ENCODE measurements at places on chromosomes 16 and 17.

DNA sequence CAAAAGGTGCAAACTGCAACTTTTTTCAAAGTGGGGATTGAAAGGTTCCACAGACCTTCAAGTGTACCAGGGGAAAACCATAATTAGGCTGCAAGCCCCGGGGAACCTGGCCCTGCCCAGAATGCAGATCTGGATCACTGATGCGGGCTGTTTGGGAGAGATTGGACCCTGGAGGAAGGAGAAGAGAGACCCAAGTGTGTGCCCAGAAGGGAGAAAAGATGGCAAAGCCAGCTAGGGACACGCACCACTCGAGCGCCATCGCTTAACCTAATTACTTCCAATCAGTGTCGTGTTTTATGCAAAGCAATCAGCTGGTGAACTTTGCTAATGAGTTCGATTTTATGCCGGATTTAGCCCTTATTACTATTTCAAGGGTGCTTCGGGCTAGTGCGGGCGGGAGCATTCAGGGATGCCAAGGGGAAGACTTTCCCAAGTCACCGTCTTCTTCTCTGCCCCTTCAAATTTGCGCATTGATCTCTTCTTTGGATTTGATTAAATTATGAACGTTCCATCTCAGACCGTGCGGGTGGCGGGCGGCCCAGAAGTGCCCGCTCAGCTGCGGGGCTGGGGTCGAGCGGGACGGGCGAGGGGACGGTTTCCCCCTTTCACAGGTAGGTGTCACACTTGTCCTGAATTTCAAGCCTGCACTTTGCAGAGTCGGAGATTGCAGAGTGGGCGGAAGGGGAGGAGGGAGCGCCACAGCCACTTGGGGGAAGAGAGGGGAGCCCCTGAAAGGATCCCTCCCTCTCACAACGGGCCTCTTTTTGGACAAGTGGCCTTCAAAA, 4.0 kb downstream of the IRX5 start:
- no peak for DNase-seq

- DNase-seq, result no peak
Measured at GRCh38 chr17:27009087-27009486, 284.8 kb upstream of the WSB1 start.

- DNase-seq, result no peak
Measured at GRCh38 chr16:57285379-57285778, 907 bp upstream of the PLLP start.

DNA sequence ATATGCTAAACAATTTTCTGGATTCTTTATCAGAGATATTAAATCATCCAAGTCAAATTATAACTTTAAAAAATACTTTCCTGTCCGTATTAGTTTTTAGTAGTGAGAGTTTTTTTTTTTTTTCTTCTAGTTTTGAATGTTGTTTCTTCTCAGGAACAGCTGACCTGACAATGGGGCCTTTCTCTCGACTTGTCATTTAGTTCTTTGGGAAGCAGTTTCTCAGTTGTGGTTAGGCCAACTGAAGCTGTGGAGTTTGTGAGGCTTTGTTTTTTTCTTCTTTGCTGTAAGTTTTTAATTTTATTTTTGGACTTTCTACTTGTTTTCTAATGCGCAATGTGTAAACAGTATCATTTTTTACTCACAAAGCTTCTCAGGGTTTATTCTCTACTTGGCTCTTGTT, 140.8 kb downstream of the FTO start:
- no peak for DNase-seq

DNA sequence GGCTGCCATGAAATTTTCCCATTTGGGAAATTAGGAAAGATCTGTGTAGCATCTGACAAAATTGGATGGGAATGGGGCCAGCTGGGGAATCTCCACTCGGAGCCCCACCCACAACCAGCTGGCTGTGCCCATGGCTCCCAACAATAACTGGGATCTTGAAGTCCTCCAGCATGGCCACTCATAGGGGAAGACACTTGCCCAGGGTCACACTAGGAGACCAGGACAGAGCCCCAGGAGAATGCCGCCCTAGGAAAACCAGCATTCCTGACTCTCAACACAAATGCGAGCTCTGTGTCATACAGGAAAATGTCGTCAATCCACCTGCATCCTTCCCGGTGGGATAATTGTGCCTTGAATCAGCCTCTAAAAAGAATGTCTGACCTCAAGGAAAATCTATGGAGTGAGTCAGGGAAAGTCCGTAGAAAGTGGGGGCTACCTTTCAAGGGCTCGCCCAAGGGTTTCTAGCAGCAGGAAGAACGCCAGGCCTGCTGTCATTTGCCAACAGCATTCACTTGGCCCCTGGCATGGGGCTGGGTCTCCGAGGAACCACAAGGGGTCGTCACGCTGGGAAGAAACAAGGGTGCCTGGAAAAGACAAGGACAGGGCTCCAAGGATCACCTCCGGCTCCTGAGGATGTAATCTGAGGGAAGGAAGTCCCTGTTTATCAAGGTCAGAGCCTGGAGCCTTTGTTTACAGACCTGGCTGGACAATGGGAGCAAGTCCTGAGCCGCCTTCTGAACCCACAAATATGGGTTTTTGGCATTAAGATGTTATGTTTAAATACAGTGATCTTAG, 15.9 kb downstream of the CDH5 start:
- DNase-seq, result no peak

- DNase-seq, result no peak
Measured at GRCh38 chr17:8012996-8013640, 10.7 kb downstream of the GUCY2D start.

GRCh38 chr17:81291662-81292061, 3.4 kb downstream of the SLC38A10 start:
- no peak for DNase-seq

DNA sequence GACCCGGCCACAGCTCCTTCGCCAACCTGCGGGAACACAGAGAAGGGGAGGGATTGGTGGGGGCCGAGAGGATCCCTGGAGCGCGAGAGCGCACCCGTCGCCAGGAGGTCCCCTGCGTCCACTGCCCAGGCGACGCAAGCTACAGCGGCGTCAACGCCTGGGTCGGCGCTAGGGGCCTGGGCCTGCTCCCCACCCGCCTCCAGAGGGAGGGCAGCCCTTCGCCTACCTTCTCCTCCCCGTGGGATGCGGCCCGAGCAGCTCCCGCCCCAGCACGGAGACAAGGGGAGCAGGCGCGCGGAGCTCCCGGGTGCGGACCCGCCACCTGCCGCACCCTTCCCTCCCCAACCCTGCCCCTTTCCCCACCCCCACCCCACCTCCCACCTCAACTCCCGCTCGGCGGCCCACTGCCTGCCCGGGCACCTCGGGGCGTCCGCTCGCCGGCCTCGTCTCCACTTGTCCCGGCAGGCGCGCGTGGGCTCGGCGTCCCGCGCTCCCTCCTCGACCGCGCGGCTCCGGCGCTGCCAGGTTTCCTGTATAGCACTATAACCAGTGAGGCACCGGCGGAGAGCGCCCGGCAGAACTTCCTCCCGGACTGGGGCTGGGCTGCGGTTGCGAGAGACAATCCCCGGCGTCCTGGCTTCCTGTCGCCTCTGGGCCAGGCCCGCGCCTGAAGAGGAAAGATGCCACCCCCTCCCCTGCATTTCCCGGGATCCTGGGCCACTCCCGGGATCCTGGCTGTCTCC, 119.1 kb upstream of the SMURF2 start:
- no peak for DNase-seq

- DNase-seq, result no peak
Measured at GRCh38 chr17:59002126-59002525, 104.6 kb downstream of the TRIM37 start.

DNA sequence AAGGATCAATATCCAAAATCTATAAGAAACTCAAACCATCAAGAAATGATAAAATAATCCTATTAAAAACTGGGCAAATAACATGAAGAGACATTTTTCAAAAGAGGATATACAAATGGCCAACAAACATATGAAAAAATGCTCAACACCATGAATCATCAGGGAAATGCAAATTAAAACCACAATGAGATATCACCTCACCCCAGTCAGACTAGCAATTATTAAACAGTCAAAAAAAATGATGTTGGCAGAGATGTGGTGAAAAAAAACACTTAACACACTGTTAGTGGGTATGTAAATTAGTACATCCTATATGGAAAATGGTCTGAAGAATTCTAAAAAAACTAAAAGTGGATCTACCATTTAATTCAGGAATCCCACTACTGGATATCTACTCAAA, 379.0 kb upstream of the SOX9 start:
- DNase-seq, result no peak

DNA sequence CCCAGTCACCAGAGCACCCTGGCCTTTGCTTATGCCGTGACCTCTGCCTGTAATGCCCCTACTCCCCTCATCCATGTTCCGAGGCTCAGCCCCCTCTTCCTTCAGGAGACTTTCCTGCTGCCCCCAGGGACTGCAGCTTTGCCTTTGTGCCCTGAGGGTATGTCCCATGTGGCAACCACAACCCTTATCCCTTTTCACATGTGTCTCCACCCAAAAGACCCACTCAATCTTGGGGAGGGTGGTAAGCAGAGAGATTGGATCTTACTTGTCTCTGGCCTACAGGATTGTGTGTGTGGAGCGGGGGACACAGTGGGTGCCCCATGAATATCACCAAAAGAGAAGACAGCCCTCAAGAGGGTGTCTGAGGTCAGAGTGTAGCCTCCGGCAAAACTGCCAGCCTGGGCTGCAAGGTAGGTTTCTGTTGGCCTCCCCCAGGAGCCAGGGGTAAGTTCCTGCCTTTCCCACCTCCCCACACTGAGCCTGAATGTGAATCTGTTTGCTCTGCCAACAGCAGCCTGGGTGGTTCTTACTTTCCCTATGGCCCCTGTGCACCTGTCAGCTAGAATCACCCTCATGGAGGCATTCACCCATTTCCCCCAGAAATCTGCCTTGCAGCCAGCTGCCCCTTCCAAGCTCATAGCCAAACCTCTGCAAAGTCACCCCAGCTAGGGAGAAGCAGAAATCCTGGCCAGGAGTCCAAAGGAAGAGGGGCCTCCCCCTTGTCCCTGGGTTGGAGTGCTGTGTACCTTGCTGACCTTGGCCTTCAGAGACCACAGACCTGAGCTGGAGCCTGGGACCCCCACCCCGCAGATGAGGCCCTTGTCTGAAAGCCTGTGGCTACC, 11.5 kb upstream of the C17orf113 start:
- DNase-seq, result no peak

DNA sequence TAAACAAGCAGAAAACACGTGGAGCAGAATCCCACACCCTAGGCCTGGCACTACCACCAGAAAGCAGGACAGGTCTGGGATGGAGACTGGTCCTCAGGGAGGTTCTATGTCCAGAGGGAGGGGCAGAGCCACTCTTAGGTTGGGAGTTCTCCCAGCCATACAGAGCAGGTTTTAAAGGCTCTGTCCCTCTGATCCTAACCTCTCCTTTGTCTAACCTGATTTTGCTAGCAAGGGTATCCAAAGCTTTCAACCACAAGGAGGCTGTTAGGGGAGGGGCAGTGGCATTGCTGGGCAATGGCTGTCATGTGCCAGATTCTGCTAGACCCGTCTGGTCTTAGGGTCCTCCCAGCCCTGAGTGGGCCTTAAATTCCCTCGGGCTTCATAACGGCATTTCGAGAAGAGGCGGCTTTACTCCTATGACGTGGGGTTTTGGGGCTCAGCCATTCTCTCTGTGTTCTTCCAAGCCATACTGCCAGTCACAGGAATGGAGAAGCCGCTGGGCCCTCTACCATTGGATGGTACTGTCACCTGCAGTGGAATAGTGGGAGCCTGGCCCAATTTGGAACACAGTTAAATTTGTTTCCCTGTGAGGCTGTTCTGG, 5.7 kb downstream of the TPPP3 start:
- DNase-seq, result no peak

GRCh38 chr17:68319410-68320162, 28.3 kb downstream of the ARSG start:
- DNase-seq, result no peak

DNA sequence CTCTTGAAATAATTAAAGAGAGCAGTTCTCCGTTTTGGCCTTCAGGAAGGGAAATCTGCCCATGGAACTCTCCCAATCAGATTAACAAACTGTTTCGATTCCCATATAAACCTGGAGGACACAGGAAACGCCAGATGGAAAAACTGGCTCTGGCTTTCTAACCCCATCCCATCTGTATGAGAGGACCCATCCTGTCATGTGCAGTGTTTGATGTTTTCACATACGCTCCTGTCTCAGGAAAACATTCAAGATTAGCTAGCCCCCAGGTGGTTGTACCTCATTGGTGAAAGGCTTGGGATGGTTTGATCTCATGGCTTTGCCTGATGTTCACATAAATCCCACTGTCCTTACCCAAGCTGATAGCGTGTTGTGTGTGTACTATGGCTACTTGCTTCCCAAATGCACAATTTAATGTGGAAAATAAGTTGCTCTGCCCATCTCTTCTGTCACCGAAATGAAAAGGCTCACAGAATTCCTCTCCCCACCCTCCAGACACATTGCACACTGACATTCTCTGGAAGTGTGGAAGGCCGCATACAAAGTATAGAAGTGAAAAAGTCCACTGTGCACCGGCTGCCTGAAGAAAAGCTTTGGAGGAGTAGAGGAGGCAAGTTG, 18.2 kb upstream of the ERN1 start:
- no peak for DNase-seq

DNA sequence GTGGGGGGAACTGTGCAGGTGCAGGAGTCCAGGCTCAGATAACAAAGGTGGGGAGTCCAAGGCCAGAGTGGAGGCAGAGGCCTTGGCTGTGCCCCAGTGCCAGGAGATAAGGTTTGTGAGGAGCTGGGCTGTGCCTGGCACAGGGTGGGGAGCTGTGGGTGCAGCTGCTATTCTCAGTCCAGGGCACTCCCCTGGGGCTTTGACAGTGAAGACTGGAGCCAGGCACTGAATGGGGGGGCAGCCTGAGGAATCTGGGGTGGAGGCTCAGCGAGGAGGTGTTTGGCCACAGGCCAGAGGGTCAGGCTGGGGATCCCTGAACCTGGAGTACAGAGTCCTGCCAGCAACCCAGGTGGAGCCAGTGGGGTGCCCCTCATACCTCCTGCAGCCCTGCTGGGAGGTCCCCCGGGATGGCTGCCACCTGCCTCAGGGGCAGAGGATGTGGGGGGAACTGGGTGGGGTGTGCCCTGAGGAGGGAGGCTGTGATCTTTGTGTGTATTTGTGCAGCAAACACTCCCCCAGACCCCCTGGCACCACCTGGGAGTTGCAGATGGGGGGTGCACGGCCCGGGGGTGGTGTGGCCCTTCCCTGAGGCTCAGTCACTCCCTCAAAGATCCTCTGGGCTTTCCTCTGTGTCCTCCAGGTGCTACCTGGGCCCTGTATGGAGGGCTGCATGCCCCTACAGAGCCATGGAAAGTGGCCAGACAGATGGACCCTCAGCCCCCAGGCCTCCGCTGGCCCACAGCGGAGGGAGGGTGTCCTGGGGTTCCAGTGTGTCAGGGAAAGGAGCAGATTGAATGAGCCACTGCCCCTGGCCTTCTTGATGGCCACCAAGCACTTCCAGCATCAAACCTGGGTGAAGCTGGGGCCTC, 44.5 kb upstream of the SMPD3 start:
- DNase-seq, result peak; percentile 41

DNA sequence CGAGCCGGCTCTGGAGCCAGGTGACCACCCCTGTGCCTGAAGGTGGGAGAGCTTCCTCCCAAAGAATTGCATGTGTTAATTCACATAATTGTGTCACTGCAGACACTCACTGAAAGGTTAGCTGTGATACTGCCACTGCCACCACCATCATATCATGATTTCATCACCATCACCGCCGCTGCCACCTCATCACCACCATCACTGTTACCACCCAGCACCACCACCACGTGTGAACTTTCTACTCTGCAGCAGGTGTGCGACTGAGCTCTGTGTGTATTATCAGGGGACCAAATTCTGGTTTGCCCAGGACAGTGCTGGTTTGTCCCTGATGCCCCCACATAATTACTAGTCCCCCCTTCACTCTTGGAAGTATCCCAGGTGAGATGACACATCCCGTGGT, 15.2 kb downstream of the BCAR1 start:
- DNase-seq, result no peak

- DNase-seq, result no peak
Measured at GRCh38 chr16:56340864-56341365, 84.4 kb downstream of the AMFR start.

GRCh38 chr16:82995924-82996441, 369.2 kb downstream of the CDH13 start:
- peak; percentile 68 for DNase-seq

All from NCI-H1092 (cell line).